Activated CD8-positive, alpha-beta memory T cell treated with anti-CD3 and anti-CD28 coated beads for 4 hours (primary cell): ENCODE measurements at places on chromosomes 2 and 18.

- DNase-seq, result no peak
Measured at GRCh38 chr18:63970809-63971205, 926 bp downstream of the SERPINB8 start.

- no peak for DNase-seq
Measured at GRCh38 chr2:18500333-18500732, 60.1 kb downstream of the RDH14 start.

GRCh38 chr2:97673915-97674283, 4.4 kb downstream of the C2orf92 start:
- DNase-seq, result no peak

- DNase-seq, result no peak
Measured at GRCh38 chr18:27772081-27772480, 404.8 kb downstream of the CDH2 start.

- DNase-seq, result no peak
Measured at GRCh38 chr2:136173126-136173525, 55.2 kb upstream of the CXCR4 start.

DNA sequence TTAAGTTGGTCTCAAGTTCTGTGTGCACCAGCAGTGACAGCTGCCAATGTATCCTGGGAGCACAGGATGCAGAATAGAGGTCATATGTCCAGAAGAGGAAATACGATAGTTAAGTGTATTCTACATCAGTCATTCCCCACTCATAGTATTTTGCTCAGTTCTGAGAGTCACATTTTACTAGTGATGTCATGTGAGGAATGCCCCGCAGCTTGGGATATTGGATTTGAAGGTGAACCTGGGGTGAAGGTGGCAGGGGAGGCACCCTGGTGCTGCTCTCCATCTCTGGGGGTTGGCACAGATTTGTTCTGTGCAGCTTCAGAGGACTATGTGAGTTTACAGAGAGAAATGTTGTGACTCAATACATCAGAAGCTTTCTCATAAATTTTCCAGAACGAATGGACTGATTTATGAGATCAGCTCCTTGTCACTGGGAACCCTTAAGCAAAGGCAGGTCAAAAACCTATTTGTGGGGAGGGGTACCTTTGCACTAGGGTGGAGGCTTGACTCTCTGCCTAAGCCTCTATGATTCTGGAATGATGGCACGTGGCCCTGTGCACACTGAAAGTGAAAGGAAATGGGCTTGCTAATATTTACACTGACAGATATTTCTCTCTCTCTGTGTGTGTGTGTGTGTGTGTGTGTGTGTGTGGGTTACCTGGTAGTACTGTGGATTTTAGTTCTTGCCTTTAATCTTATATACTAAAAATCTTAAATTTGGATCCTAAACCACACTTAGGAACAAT, 95.9 kb downstream of the NEB start:
- no peak for DNase-seq

DNA sequence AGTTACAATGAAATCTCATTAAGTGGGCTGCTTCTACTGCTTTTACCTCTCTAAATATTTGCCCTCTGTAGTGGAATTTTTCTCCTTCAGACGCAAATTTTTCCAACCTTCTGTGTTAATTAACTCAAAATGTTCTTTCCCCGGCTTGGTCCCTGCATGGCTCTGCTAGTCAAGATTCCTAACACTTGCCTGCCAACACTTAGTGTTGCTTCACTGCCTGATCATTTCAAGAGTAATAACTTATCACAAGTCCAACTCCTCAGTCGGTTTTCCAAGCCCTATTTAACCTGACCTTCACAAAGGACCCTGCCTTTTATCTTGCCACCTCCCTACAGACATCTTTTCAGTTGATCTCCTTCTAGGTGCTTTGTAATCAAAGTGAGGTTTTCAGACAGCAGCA, 142.7 kb downstream of the HRH4 start:
- no peak for DNase-seq
